ENCODE measurements at places on chromosomes 1 and 21. TPM values are rescaled to one million over a fixed set of nuclear protein-coding genes. Genes with fewer than 3 reads are reported as not detected.

Gene TRAF3IP3
- total RNA-seq, result not detected

Gene NHLH1
- under 0.01 TPM for total RNA-seq

DNA sequence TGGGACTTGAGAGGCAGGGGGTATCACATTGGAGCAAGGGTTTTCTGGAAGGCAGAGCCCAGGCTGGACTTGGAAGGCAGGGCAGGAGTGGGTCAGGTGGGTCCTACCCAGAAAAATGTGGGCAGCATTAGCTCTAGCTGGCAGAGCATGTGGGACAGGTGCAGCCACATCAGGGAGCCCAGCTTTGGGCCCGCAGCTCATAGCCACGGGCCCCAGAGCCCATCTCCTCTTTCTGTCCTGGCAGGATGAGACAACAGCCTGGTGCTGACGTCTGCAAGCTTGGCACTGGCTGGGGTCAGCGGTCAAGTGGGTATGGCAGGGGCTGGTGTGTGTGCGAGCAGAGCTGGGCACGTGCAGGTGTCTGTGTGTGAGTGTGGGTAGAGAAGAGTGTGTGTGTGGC lies 154.7 kb downstream of the GRIK3 start:
- DNase-seq, result no peak

GRCh38 chr1:61056196-61056572 lies 26.2 kb upstream of the NFIA start:
- no peak for DNase-seq

Gene LRRIQ3
- 0.56 TPM for total RNA-seq

- peak; percentile 82 for DNase-seq
These were observed 43.7 kb downstream of the SEC16B start for GRCh38 chr1:177926201-177926600.

Gene MTR
- 34.9 TPM for total RNA-seq

DNA sequence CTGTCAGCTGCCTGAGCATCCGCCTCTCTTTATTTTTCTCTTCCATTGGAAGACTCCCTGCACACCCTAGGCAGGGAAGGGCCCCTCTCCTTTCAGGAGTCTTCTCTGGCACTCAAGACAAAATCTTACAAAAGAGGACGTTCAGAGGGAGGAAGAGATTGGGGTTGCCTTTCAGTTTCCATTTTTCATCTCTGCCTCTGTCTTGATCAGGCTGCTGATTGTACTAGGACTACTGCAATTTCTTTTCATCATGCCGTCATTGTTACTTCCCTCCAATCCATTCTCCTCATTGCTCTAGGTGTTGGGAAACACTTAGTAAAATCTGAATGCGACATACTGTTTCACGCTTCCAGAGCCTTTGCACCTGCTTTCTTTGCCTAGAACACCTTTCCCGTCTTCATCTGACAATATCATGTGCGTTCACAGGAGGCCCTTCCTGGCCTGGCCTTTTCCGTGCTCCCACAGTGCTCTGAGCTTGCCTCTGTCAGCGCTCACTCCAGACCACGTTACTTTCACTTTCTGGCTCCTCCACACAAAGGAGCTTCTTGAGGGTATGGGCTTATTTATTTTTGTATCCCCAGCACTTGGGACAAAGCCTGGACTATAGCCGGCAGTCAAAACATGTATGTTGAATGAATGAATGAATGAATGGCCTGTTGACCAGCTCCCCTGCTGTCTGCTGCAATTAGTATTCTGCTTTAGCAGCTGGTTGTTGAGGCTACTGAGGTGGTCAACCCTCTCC lies 10.9 kb downstream of the LRRC71 start:
- DNase-seq, result peak; percentile 37

Gene MTARC1
- total RNA-seq, result 1.9 TPM

DNA sequence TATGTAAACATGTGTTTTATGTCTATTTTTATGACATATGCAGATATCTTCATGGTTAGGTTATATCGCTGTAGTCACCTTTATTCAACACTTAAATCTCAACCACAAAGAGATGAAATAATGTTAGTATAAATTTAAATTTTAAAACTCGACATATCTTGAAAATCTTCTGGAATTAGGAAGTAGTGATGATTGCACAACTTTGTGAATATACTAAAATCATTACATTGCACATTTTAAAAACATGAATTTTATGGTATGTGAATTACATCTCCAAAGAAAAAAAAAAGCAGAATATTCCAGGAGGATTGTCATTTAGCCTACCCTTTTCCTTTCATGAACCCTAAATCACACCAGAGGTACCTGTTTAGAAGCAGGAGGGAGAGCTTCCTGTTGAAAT lies 39.4 kb upstream of the CACYBP start:
- DNase-seq, result no peak

Gene SPRR2B
- not detected for total RNA-seq

DNA sequence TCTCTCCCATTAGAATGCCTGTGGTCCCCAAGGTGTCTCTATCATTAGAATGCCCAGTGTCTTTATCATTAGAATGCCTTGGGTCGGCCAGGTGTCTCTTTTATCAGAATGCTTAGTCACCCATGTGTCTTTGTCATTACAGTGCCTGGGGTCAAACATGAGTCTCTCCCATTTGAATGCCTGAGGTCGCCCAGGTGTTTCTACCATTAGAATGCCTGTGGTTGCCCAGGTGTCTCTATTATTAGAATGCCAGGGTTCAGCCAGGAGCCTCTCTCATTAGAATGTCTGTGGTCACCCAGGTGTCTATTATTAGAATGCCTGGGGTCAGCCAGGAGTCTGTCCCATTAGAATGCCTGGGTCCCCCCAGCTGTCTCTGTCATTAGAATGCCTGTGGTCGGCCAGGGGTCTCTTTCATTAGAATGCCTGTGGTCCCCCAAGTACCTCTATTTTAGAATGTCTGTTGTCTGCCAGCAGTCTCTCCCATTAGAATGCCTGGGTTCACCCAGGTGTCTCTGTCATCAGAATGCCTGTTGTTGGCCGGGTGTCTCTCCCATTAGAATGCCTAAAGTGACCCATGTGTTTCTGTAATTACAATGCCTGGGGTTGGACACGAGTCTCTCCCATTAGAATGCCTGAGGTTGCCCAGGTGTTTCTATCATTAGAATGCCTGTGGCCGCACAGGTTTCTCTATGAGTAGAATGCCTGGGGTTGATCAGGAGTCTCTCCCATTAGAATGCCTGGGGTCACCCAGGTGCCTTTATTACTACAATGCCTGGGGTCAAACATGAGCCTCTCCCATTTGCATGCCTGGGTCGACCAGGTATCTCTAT lies 57.1 kb downstream of the RNF187 start:
- DNase-seq, result no peak

Gene EVI5
- total RNA-seq, result 25.5 TPM

Measured in dermis blood vessel endothelial cell (primary cell).